ENCODE measurements at places on chromosomes 7 and 10.

DNA sequence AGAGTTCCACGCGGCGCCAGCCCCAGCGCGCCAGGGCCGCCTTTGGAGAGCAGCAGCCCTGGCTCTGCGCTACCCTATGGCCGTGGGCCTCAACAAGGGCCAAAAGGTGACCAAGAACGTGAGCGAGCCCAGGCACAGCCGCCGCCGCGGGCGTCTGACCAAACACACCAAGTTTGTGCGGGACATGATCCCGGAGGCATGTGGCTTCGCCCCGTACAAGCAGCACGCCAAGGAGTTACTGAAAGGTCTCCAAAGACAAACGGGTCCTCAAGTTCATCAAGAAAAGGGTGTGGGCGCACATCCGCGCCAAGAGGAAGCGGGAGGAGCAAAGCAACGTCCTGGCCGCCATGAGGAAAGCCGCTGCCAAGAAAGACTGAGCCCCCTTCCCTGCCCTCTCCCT is 144.1 kb downstream of the SRPK2 start:
- ATAC-seq: no peak

DNA sequence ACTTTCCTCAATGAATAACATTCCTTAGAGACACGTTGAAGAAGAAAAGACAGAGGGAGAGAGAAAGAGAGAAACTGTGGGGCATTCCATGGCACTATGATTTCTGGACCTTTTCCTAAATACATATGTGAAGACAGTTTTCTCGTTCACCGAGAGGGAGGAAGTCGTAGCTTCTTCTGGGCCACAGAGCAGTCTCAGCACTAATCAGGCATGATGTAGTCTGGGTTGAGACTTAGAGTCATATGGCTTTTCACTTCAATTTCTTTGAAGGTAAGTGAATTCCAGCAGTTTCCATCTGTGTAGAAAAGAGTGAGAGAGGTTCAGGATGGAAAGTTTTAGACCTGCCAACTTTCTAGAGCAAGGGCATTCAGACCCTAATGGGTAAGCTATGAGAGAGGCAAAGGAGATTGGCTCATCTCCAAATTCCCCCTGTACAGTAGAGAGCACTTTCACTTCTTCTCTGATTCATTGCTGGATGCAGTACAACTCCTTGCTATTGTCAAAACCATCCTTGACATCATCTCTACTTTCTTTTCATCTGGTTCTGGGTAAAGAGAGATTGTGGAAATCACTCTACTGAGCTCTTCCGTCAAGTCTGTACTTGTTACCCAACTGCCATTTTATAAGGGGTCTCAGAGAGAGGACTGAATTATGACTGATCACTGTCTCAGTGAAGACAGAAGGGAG is 31.5 kb upstream of the OR9A4 start:
- ATAC-seq: no peak

- ATAC-seq: no peak
These were observed 48.4 kb downstream of the SYPL1 start for GRCh38 chr7:106063692-106064091.

DNA sequence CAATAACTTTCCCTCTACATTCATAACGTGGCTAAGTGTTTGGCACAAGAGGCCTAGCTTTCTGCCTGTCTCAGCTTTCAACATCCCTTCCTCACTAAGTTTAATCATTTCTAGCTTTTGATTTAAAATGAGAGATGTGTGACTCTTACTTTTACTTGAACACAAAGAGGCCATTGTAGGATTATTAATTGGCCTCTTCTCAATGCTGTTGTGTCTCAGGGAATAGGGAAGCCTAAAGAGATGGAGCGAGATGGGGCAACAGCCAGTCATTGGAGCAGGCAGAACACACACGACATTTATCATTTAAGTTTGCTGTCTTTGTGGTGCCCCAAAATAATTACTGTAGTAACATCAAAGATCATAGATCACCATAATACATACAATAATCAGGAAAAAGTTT is 167.1 kb upstream of the TRIM24 start:
- no peak for ATAC-seq

- ATAC-seq: no peak
These were observed 1.5 kb downstream of the UNC5B start for GRCh38 chr10:71213761-71214440.

DNA sequence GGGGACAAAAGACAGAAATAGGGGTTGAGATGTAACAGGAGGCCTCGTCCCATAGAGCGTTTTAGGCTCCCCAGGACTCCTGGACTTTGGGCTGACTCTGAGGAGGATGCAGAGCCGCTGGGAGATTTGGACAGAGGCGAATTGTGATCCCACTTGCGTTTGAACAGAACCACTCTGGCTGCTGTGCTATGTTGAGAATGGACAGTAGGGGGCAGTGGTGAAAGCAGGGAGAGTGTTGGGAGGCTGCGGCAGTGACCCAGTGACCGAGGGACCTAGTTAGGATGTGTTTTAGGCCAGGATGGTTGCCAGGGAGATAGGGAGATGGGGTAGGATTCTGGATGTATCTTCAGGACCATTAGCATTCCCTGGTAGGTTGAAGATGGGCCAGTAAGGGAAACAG is 271.6 kb downstream of the CCDC3 start:
- no peak for ATAC-seq

DNA sequence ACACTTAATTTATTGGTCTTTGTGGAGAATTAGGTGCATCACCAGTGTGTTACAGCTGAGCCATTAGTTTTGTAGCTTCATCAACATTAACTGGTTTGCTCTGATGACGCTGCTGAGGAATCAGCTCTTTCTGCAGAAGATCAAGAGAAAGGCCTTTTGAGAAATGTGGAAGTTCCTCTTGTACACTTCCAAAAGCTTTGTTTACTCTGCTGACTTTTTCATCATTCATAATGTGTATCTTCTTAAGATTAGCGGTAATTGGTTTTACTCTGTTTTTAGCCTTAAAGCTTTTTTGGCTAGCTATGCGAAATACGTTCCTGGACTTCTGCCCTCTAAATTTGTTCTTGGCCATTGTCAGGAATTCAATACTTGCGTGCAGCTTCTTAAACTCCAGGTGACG is 8.2 kb upstream of the PHYH start:
- no peak for ATAC-seq

- no peak for ATAC-seq
These were observed 42.6 kb downstream of the ADAMTS14 start for GRCh38 chr10:70714951-70715350.

DNA sequence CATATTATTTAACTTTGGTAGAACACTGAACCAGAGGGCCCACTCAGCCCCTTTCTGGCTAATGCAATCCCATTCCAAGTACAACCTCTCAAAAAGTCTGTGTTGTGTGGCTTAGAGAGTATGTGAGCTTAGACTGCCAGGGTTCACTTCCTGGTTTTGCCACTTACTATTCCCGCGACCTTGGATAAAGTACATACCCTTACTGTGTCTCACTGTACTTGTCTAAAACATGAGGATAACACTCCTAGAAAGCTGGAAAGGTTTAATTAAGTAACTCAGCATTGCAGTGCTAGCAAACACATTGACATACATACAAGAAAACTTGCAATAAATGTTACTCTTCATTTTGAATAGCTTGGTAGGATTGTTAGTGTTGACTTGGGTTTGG is 215.8 kb downstream of the CHCHD3 start:
- no peak for ATAC-seq

- peak; percentile 61 for ATAC-seq
These were observed 6.4 kb upstream of the RPP30 start for GRCh38 chr10:90865401-90865800.

GRCh38 chr10:127715782-127716378 is 21.1 kb upstream of the FOXI2 start:
- no peak for ATAC-seq

- no peak for ATAC-seq
These were observed 98.1 kb downstream of the TCF7L2 start for GRCh38 chr10:113047963-113048781.

DNA sequence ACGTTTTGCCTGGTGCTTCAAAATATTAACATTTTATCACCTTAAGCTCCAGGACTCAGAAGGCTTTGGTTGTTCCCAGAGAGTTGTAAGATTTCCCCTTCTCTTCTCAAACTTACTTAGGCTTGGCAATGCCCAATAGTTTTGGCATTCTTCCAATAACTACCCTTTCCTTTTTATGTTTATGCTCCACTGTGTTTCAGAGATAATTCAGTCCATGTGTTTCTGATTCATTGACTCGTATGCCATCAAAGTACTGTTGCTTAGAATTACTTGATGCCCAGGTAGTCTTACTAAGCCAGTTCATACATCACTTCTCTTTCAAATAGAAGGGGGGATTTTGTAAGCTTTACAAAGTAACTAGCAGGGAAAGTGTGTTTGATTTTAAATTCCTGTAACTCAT is 66.6 kb downstream of the AGMO start:
- peak; percentile 77 for ATAC-seq

DNA sequence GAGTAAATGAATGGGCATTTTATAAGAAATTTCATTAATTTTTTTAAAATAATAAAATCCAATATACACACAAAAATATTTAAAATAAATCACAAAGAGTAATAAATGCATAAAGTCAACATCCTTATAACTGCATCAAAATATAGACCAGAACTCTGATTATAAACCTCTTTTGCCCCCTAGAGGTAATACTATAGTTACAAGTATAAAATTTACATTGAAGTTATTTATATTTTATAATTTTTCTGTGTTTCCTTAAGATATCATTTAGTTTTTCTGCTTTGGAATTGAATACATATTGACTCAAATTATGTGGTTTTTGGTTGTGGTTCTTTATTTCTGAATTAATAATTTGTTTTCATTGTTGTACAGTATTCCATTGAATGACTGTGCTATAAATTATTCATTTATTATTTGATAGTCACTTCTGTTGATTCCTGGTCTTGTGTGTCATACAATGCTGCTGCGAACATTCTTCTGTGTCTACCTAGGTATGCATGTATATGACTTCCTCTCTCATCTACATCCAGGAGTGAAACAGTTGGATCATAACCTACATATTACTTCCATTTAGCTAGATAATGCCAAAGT is 673.6 kb downstream of the IPMK start:
- ATAC-seq: no peak

- no peak for ATAC-seq
These were observed 275.4 kb upstream of the PFKP start for GRCh38 chr10:2791774-2792443.

- no peak for ATAC-seq
These were observed 72.0 kb downstream of the FAM53B start for GRCh38 chr10:124672181-124672638.

GRCh38 chr10:96789571-96790108 is 42.5 kb upstream of the LCOR start:
- no peak for ATAC-seq

- ATAC-seq: no peak
These were observed 430.2 kb upstream of the KCND2 start for GRCh38 chr7:119842786-119843185.

GRCh38 chr10:121216295-121216694 is 365.1 kb downstream of the WDR11 start:
- no peak for ATAC-seq

GRCh38 chr7:70506434-70506833 is 625.5 kb upstream of the GALNT17 start:
- ATAC-seq: peak; percentile 87

DNA sequence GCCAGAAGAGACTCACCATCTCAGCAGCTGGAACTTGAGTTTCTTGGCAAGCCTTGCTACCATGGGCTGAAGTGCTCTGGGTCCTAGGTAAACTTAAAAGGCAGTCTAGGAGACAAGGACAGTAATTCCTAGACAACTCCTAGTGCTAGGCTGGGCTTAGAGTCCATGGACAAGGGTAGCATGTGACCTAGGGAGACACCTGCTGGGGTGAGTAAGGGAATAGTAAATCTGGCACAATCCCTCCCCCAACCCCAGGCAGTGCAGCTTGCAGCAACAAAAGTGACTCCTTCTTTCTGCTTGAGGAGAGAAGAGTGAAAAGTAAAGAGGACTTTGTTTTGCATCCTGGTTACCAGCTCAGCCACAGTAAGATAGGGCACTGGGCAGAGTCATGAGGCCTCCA is 316.5 kb upstream of the IMMP2L start:
- ATAC-seq: no peak

DNA sequence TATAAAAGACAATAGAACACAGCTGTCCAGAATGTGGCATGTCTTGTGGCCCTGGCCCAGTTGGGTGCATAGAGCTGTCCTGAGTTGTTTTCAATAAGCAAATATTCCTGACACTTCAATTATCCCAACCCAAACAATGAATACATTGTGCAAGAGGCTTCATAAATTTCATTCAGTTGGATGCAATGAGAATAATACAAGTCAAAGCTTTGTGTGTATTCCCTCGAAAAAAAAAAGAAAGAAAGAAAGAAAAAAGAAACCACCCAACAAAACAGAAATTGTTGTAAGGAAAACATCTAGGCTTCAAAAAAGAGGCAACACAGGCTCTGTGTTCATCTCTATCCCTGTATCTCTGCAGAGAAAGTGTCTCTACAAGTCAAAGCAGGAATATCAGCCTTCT is 138.7 kb upstream of the ADO start:
- ATAC-seq: no peak

- no peak for ATAC-seq
These were observed 20.5 kb upstream of the MLXIPL start for GRCh38 chr7:73644688-73645286.

GRCh38 chr10:51960494-51960895 is 261.1 kb upstream of the CSTF2T start:
- peak; percentile 85 for ATAC-seq

GRCh38 chr7:139646566-139646965 is 123.1 kb downstream of the CLEC2L start:
- no peak for ATAC-seq

GRCh38 chr10:68925489-68925888 is 24.4 kb downstream of the DDX50 start:
- no peak for ATAC-seq

GRCh38 chr7:32865448-32866030 is 26.0 kb downstream of the KBTBD2 start:
- peak; percentile 20 for ATAC-seq

- peak; percentile 90 for ATAC-seq
These were observed 181.4 kb upstream of the TNS3 start for GRCh38 chr7:47763063-47763974.

- peak; percentile 86 for ATAC-seq
These were observed 6.1 kb downstream of the NYAP1 start for GRCh38 chr7:100489824-100490223.

GRCh38 chr10:48458662-48459048 is 146.2 kb downstream of the ARHGAP22 start:
- no peak for ATAC-seq

GRCh38 chr10:17910125-17910789 is 41.5 kb upstream of the SLC39A12 start:
- peak; percentile 78 for ATAC-seq

GRCh38 chr10:104232613-104233102 is 494 bp upstream of the CFAP43 start:
- peak; percentile 59 for ATAC-seq

GRCh38 chr10:119199231-119199992 is 8.0 kb upstream of the GRK5 start:
- peak; percentile 98 for ATAC-seq

- ATAC-seq: peak; percentile 37
These were observed 30.5 kb upstream of the SLC18A3 start for GRCh38 chr10:49579621-49580020.

GRCh38 chr7:5702876-5703571 is 78.4 kb downstream of the RNF216 start:
- ATAC-seq: no peak

DNA sequence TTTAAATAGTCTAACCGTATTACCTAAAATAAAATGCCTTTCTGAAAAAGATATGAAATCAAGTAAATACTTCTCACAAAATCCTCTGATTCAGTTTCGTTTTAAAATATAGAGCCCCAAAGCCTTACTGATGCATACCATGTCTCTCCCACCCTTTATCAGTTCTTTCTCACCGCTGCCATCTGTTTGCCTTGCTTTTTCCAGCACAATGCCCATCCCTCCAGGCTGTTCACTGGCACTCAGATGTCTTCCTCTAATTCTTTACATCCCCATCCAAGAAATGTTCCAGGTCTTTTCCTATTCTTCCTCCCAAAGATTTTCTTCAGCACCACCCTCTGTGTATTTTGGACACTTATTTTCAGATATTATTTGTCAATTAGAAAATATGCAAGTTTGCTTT is 116.5 kb upstream of the LRRN3 start:
- no peak for ATAC-seq

All from SK-N-SH treated with all-trans-retinoic acid at 6 μM for 48 hours (cell line).